ENCODE measurements at places on chromosomes 7 and 10.

DNA sequence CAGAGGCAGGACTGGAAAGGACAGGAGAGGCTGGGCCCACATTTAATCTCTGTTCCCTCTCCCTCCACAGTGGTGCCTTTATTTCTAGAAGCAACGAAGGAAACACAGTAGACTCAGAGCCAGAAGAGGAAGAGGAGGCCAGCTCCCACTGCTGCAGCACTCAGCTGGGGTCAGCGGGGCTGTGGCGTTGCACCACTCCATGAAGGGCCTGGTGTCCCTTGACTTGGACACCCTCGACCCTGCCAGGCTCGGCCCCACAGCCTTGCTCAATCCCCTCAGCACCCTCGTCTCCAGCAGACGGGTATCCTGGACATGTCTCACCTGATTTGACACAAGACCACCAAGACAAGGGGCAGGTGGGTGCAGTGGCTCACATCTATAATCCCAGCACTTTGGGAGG is 38.8 kb downstream of the PRKAG2 start:
- no peak for DNase-seq

GRCh38 chr7:95255691-95256090 is 68.6 kb downstream of the PON1 start:
- DNase-seq = no peak

GRCh38 chr7:39958038-39958437 is 8.0 kb downstream of the CDK13 start:
- no peak for DNase-seq

GRCh38 chr7:151691449-151691848 is 171.8 kb upstream of the RHEB start:
- DNase-seq = no peak

- peak; percentile 42 for DNase-seq
These were observed 10.4 kb upstream of the FGFR2 start for GRCh38 chr10:121608469-121609190.

- DNase-seq = no peak
These were observed 41.7 kb downstream of the MKLN1 start for GRCh38 chr7:131369354-131369753.

DNA sequence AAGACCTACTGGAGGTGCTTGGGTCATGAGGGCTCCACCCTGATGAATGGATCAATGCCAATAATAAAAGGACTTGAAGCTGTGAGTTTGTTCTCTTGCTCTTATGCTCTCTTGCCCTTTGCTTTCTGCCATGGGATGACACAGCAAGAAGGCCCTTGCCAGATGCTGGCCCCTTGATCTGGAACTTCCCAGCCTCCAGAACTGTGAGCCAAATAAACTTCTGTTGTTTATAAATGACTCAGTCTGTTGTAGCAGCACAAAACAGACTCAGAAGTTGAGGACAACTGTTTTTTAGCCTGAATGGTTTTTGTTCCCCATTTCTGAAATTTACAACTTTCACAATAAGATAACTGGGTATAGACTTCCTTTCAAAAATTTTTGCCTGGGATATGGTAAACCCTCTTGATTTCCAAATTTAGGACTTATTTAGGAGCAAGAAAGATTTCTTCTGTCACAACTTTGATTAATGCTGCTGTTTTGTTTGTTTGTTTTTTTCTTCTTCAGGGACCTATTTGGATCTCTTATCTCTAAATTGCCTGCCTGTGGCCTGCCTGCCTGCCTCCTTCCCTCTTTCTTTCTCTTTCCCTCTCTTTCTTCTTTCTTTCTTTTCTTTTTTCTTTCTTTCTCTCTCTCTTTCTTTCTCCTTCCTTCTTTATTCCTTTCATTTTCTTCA is 12.1 kb downstream of the ENTPD1 start:
- DNase-seq = no peak

- DNase-seq = no peak
These were observed 124.7 kb downstream of the ARID5B start for GRCh38 chr10:62025901-62026879.

DNA sequence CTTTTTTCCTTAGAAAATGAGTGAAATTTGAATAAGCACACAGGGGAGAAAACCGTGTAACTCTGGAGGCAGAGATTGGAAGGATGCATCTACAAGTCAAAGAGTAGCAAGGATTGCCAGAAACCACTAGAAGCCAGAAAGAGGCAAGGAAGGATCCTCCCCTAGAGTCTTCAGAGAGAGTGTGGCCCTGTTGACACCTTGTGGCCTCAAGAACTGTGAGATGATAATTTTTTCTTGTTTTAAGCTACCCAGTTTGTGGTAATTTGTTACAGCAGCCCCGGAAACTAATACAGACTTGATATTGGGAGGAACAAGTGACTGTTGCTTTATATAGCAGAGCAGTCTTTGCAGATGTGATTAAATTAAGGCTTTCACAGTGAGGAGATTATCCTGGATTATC is 3.6 kb upstream of the GIMAP7 start:
- no peak for DNase-seq

DNA sequence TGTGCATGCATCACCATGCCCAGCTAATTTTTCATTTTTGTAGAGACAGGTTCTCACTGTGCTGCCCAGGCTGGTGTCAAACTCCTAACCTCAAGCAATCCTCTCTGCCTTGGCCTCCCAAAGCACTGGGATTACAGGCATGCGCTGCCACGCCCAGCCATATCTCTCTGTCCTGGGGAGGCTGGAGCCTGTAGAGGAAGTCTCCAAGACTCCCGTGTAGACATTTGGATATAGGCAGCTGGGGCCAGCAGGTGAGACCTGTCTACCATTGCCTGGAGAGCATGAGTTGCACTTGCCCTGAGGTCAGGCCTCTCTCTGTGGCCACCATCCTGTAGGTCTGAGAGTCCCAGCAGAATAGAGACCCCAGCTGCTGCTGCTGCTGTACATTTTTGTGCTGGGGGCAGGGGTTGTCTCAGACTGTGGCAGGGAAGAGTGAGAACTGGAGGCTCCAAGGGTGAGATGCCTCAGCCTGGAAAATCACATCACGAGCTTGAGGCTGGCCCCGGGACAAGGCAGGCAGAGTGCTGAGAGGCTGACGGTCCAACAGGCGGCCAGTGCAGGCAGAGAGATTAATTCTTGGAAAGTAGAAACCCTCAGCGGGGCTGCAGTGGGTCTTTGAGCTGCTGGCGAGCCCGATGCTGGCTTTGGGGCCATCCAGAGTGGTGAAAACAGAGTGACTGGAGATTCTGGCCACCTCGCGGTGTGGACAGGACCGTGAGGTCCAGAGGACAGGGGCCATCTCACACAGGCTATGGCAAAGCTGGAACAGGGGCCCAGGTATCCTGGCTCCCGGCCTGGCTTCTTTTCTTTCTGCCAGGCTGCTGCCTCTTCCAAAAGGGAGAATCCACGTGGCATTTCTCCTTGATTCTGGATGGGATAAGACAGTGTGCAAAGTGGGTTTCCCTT is 60.9 kb downstream of the TMEM270 start:
- no peak for DNase-seq

GRCh38 chr10:112490545-112490944 is 43.5 kb downstream of the VTI1A start:
- DNase-seq = no peak

DNA sequence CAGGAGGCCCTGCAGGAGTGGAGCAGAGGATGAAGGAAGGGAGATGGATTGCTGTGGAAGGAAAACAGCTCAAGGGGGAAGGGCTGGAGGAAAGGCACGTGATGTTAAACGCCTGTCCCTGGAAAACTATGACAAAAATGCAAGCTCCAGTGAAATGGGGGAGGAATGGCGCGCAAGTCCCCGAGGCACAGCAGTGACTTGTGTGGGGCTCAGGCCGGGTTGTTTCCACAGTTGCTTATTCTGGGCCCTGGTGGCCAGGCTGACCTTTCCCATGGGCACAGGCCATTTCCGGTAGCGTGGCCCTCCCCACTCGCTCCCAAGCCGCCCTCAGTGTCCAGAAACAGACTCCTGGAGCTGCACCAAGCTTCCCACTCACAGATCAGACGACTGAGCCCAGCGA is 68.1 kb upstream of the PDGFA start:
- DNase-seq = no peak

- no peak for DNase-seq
These were observed at the start of gene ABCA13 for GRCh38 chr7:48171202-48171601. Gene ABCA13, plus strand, starts transcription at chr7:48171458. Its CDS starts 26 bp downstream, at chr7:48171484.

DNA sequence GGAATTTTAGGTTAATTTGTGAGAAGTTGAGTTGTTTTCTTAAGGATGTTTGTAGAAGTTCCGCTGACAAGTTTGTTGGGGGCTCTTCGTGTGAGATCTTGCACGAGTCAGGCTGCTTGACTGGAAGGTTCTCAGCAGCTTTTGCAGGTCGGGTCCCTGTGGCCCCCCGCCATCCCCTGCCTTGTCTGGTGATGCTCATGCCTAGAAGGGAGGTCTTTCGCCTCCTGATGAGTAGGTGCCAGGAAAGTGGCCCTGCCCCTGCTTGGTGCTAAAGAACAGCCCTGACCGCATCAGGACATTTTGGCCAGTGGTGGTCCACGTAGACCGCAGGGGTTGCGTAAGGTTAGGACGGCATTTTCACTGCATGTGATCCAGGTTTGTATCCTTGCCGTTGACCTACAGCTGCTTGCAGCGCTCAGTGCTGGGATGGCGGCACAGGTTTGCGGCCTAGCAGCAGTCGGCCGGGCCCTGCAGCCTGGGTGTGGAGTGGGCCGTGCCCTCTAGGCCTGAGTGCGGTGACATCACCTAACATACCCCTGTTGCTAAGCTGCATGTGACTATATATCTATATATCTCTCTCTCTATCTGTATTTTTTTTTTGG is 62.4 kb downstream of the DNAJB6 start:
- no peak for DNase-seq

DNA sequence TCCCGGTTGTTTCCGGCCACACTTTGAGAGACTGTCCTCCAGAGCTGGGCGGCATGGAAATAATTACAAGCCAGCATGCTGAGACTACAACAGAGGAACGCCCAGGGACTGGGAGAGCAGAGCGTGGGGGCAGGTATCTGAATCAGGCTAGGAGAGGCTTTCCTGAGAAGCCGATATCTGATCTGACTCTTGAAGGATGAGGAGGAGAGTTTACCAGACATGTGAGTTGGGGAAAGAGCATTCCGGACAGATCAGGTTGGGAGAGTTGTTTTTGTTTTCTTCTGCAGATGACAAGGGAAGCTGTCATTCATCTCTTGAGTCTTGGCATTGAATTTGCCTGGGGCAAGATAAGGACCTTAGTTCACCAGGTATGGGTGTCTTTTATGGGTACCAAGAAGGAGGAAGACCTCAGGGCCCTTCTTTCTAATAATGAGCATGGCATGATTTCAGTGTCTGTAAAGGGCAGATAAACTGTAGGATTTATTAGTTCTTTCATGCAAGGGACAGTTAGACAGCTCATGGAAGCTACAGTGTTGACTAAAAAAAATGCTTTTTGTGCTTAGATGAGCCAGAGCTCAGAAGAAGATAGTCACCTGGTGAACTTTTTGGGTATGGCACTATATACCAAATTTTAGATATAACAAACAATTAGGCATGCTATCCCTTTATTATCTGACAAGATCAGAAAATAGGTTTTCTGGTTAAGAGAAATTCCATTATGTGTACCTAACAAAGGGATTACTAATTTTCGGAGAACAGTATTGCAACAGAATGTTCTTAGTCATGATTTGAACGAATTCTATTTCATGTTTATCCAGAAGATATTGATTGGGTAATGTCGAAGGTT is 36.2 kb downstream of the WBP1L start:
- DNase-seq = no peak

DNA sequence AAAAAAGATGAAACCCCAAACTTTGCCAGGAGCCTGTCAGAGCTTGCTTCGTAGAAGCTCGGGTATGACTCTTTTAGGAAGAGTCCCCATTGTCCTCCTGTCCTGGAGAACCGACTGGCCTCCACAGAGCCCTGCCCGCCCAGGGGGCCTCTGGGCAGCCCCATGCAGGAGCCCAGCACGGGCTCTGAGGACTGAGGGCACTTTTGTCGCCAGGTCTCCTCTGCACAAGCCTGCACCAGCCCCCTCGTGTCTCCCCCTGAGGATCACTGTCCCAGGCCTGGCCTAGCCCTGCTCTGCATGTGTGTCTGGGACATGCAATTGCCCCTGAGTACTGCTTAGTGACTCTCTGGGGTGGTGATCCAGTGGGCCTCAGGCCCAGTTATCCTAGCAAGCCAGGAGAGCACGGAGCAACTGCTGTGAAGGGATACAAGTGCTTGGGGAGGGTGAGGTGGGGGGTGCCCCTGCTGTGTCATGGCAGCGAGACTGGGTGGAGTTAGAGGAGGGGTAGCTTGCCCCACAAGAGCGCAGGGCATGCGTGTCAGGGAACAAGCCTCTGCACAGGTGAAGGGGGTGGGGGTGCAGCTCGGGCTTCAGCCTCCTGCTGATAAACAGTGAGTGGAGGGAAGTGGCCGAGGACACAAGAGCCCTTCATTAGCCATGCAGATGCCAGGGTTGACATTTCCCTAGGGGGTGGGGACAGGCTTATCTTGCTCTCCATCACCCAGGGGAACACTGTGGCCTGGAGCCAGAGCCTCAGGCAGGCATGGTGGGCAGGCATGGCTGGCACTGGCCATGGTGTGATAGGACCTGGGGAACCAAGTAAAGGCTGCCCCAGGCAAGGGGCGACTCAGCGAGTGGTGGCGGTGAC is 143.4 kb downstream of the C10orf105 start:
- DNase-seq = no peak

- no peak for DNase-seq
These were observed 217.3 kb upstream of the CCDC6 start for GRCh38 chr10:60123668-60124067.

DNA sequence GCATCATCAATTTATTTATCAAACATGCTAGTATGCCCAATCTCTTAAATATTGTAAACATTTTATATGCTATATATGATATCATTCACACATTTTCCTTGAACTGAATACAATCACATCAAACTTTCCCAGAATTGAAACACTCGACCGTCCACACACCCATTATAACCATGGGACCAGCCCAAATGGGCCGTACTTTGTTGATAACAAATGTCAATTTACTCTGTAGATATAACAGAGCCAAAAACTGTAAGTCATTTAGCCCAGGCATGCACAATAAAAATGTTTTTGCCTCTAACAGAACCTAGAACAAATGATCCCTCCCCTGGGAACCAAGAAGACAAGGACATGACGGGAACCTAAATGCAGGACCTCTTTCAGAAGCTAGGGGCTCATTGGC is 683 bp upstream of the ANKRD22 start:
- no peak for DNase-seq

DNA sequence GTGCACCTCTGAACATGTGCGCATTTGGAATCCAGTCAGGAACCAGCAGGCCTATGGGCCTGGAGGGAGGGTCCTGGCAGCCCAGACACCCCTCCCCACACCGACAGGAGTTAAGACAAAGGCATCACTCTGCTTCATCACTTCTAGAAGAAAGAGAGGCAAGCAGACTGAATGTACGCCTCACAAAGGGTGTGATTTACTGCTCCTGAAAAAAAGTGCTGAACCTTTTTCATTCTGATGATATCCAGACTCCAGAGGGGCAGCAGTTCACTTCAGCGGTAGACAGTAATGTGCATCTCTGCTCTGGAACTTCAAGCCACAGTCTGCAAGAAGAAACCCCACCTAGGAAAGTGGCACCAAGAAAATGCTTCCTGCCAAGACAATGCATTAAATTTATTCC is 88.2 kb upstream of the TMEM72 start:
- DNase-seq = no peak

- DNase-seq = no peak
These were observed 69.0 kb downstream of the TCF7L2 start for GRCh38 chr10:113019096-113019495.

All from stimulated activated CD4-positive, alpha-beta T cell treated with anti-CD3 and anti-CD28 coated beads, Interleukin-2, amount 100 ng/mL, for 48 hours (primary cell).